ENCODE measurements at places on chromosomes 5 and 9.

- DNase-seq = no peak
Observed at GRCh38 chr5:35470866-35471265, 146.8 kb upstream of the SPEF2 start.

DNA sequence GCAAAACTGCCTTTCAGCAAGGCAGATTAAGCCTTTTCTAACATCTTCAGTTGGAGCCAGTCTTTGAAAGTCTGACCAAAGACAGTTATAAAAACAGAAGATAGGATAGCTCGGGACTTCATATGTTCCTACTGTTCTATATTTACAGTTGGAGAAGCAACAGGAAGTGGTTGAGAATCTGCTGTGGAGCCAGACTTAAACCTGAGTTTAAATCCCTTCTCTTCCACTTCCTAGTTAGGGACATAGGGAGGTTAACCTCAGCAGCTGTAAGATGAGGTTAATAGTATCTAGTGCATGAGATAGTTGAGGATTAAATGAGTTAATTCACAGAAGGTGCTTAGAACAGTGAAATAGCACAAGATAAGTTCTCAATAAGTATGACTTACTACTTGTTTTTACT, 84.5 kb upstream of the FREM1 start:
- no peak for DNase-seq

- no peak for DNase-seq
Observed at GRCh38 chr9:20512106-20512505, 110.2 kb downstream of the MLLT3 start.

DNA sequence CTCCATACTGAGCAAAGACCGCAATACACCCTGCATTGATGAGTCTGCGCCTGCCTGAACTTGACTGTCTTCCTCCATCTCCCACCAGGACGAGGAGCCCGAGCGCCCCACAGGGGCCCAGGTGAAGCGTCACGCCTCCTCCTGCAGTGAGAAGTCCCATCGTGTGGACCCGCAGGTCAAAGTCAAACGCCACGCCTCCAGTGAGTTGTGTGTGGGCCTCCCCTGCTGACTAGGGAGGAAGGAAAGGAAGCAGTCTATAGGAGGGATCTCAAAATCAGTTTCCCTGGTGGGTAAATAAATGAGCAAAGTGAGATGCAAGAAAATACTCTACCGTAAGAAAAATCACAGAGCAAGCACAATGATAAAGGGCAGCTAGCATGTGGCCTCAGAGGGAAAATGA, 22.8 kb upstream of the GRPEL2 start:
- DNase-seq = no peak

GRCh38 chr5:143671674-143672569, 140.0 kb upstream of the HMHB1 start:
- DNase-seq = no peak

DNA sequence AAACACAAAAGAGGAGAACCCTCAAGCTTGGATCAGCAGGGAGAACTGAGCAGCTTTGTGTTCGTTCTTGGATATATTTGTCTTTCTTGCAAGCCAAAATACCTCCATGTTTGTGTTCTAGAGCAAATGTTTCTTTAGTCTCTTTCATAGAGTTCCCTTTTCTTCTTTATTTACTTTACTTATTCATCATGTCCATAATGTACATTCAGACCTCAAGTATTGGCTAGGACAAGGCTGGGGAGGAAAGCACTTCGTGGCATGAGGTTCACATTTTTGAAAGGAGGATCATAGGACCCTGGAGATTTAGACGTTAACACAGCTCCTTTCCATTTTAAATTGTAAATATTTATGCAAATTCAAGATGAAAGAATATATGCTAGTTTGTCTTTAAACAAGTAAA, 590.2 kb upstream of the MEF2C start:
- DNase-seq = no peak

DNA sequence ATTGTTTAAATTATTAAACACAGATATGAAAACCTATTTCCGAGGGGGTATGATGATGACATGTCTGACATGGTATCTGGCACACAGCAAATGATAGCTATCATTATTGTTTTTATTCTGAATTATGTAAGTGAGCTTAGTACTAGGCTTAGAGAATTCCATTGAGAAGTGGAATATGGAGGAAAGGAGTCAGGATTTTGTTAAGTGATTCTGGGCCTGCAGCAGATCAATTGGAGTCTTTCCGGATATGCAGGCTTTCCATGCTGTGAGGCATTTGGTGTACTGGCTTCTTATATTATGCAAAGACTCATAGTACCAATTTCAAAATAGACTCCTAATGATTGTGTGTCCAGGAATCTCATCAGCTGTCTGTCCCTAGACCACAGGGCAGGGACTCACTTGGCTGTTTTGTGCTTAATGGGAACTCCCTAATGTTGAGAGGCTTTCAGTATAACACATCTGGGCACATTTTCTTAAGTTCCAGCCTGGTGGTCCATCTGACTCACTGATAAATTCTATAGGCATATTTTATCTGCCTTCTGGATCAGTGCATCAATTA, 180.0 kb upstream of the KLF9 start:
- no peak for DNase-seq

GRCh38 chr9:125971050-125971449, 223.9 kb downstream of the PBX3 start:
- no peak for DNase-seq
